ENCODE measurements at places on chromosomes 5 and 9.

GRCh38 chr9:78939311-78940065 is 632.3 kb upstream of the TLE4 start:
- no peak for DNase-seq

DNA sequence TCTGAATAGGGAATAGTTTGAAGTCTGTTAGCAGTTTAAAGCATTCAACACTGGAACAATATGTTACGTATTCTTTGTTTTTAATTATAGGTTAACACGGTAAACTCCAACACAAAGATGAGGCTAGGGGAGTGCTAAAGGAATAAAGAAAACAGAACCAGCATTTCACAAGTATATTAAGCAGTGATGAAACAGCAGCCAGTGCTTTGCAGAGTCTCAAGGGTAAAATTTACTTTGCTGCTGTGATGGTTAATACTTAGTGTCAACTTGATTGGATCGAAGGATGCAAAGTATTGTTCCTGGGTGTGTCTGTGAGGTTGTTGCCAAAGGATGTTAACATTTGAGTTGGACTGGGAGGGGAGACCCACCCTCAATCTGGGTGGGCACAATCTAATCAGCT is 30.0 kb upstream of the GSN start:
- DNase-seq = no peak

DNA sequence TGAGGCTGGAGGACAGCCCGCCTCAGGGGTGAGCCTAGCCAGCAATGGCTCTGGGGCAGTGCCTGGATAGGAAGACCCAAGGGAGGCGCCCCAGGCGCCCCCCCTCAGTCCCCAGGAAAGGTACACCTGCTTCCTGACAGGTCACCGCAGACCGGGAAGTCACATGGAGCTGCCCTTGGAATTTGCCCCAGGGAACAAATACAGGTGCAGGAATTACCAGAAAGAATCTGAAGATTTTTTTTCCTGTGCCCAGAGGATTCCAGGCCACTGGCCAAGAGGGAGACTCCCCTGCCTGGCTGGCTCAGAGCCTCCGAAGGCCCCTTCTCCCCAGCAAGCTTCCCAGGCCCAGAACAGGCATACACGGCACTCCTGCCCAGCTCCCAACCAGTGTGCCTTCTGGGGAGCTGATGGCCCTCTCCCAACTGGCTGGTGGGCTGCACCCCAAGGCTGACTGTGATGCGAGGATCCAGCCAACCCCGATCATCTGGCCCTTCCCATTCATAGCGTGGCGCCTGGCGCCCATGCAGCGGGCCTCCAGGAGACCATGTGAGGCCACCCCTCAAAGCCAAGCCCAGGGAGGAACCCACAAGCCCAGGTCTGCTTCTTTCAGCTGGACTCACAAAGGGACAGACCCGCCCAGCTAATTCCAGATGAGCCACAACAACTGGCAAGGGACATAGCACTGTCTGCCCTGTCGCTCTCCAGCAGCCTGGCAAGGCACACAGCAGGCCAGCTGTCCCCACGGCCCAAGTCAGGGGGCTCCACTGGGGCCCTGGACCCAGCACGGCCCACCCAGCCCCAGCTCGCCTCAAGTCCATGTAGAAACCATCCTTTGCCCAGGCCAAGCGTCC is 2.3 kb downstream of the TPRN start:
- no peak for DNase-seq

GRCh38 chr5:72284559-72285423 is 35.2 kb downstream of the MRPS27 start:
- DNase-seq = no peak

- DNase-seq = no peak
Observed at GRCh38 chr5:148201151-148201550, 1.7 kb upstream of the SPINK6 start.

DNA sequence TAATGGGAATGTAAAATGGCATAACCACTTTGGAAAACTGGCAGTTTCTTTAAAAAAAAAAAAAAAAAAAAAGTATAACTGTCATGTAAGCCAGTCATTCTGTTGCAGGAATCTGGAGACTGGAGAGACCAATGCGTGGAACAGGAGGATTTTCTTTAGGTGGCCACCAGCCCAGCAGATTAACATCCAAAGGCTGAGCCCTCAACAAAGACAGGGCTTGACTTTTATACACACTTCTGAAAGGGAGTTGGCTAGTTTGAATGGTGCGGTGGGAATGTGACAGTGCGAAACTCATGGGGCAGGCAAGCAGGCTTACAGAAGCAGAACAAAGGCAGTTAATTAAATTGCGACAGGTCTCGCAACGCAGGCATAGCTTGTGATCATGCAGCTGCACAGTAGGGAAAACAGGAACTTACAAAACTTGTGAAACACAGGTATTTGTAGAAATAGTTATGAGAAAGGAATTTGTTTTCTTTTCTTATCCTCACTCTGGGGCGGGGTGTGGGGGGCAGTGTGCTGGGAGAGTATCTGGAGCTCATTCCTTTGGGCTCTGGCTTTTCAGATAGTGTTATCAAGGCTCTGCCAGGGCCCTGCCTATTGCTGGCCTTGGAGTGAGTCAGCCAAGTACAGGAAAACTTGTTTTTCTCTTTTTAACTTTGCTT is 12.0 kb downstream of the UIMC1 start:
- peak; percentile 19 for DNase-seq

- no peak for DNase-seq
Observed at GRCh38 chr9:89171693-89172092, 6.9 kb downstream of the SHC3 start.

DNA sequence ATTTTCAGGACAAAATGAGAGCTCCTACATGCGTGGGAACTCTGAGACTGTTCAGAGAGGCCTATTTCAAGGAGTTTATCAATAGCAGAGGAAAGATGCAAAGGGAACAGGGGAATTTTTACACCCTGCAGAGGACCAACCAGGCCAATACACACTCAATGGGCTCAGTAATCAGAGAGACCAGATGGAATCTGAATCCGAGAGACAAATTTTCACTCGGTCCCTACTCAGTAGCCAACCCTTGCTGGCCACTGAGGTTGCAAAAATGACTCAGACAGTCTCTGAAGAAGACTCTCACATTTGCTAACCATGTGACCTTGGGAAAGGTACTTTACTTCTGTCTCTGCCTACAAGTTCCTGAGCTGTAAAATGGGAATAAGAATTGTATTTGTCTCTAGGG is 479.4 kb downstream of the CDK5RAP2 start:
- no peak for DNase-seq

- DNase-seq = no peak
Observed at GRCh38 chr9:33188711-33189110, 21.6 kb upstream of the B4GALT1 start.

DNA sequence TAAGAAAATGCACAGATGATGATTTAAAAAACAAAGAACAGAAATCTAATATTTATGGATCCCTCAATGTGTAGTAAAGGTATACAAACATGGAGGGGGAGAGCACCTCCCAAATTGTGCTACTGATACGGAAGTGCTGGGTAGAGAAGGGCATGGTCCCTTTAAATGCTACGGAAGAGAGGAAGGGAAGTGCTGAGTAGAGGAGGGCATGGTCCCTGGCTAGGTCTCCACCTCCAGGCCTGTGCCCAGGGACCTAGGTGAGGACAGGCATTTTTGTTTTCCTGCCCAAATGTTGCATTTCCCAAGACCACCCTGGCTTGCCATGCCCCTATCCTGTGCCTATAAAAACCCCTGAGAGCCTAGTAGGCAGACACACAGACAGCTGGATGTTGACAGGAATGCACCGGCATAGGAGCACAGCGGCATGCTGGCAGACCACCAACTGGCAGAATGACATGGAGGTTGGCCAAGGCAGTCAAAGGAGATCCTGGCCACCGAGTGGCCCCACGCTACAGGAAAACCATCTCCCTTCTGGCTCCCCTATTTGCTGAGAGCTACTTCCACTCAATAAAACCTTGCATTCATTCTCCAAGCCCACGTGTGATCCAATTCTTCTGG is 62.1 kb upstream of the SPDL1 start:
- no peak for DNase-seq
